ENCODE measurements at places on chromosomes 1 and 21. TPM values are rescaled to one million over a fixed set of nuclear protein-coding genes. Genes with fewer than 3 reads are reported as not detected.

- no peaks in the 10 kb centered on the region for H3K27me3 ChIP-seq
- H3K4me3 ChIP-seq, result no peak overlapping the region
- no peaks in the 10 kb centered on the region for H3K4me1 ChIP-seq
- H3K27ac ChIP-seq, result no peak overlapping the region
- H3K36me3 ChIP-seq, result no peaks in the 10 kb centered on the region
Observed at GRCh38 chr21:41663805-41664788, 102.8 kb downstream of the RIPK4 start.

- H3K27me3 ChIP-seq, result no peaks in the 10 kb centered on the region
- no peaks in the 10 kb centered on the region for H3K4me1 ChIP-seq
- no peak for DNase-seq
- H3K27ac ChIP-seq, result no peak overlapping the region
Observed at GRCh38 chr1:160975026-160975425, 20.4 kb upstream of the ITLN2 start.

- DNase-seq, result no peak
- H3K4me3 ChIP-seq, result no peak overlapping the region
- no peaks in the 10 kb centered on the region for H3K4me1 ChIP-seq
- no peaks in the 10 kb centered on the region for H3K36me3 ChIP-seq
- H3K27me3 ChIP-seq, result no peaks in the 10 kb centered on the region
- H3K27ac ChIP-seq, result no peak overlapping the region
Observed at GRCh38 chr1:85847356-85847755, 139.1 kb upstream of the ZNHIT6 start.

DNA sequence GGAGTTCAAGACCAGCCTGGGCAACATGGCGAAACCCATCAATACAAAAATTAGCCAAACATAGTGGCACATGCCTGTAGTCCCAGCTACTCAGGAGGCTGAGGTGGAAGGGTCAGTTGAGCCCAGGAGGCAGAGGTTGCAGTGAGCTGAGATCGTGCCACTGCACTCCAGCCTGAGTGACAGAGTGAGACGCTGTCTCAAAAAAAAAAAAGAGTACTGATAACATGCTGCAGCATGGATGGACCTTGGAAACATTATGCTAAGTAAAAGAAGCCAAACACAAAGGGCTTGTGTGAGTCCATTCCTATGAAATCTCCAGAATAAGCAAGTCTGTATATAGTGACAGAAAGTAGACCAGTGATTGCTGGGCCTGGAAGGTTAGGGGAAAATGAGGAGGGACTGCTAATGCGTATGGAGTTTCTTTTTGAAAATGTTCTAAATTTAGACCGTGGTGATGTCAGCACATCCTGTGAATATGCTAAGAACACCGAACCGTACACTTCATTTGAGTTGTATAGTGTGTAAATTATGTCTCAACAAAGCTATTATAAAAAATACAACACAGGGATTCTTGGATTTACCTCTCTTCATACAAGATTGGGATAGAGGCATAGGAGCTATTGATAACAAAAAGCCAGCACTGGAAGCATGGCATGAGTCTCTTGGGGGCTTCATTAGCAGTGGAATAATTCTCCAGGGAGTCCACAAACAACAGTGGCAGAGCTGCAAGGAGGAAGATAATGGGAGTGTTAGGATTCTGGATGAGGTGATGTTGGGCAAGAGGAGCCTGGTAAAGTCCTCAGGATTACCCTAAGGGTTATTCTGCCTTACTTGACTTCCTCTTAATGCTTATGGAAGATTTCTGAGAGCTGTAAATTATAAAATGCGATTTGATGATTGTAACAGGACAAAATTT lies 73.5 kb downstream of the TTC3 start:
- H3K36me3 ChIP-seq, result peaks cover 30% of the 10 kb centered on the region
- no peak for DNase-seq
- no peaks in the 10 kb centered on the region for H3K27me3 ChIP-seq
- no peak overlapping the region for H3K27ac ChIP-seq

- H3K27me3 ChIP-seq, result no peaks in the 10 kb centered on the region
- H3K27ac ChIP-seq, result no peak overlapping the region
- no peak overlapping the region for H3K4me3 ChIP-seq
- no peaks in the 10 kb centered on the region for H3K4me1 ChIP-seq
Observed at GRCh38 chr1:183898001-183898396, 93.1 kb downstream of the RGL1 start.

DNA sequence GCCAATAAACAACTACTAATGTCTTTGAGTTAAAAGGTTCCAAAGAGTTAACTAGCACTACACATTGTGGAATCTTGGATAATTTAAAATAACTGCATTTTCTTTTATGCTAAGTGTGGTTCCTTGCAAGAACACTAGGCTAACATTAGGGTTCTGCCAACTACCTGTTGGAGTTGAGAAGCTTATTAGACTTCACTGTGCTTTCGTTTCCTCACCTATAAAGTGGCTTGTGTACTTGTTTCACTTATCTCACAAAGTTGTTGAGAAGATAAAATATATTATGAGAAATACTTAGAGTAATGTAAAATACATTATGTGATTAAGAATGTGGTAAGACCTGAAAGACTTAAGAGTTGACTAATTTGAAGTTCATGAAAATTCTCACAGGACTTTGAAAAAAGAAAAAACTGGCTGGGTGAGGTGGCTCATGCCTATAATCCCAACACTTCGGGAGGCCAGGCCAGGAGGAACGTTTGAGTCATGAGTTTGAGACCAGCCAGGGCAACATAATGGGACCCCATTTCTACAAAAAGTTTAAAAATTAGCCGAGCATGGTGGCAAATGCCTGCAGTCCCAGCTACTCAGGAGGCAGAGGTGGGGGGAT lies 5.6 kb upstream of the RRAGC start:
- no peaks in the 10 kb centered on the region for H3K27me3 ChIP-seq
- no peak overlapping the region for H3K27ac ChIP-seq
- DNase-seq, result no peak
- H3K4me1 ChIP-seq, result peaks cover 7% of the 10 kb centered on the region

Gene FMOD
- 1.2 TPM for total RNA-seq

GRCh38 chr1:7094509-7094908 lies 309.3 kb downstream of the CAMTA1 start:
- H3K27me3 ChIP-seq, result no peaks in the 10 kb centered on the region
- no peak for DNase-seq
- H3K4me1 ChIP-seq, result no peaks in the 10 kb centered on the region
- H3K4me3 ChIP-seq, result no peak overlapping the region

DNA sequence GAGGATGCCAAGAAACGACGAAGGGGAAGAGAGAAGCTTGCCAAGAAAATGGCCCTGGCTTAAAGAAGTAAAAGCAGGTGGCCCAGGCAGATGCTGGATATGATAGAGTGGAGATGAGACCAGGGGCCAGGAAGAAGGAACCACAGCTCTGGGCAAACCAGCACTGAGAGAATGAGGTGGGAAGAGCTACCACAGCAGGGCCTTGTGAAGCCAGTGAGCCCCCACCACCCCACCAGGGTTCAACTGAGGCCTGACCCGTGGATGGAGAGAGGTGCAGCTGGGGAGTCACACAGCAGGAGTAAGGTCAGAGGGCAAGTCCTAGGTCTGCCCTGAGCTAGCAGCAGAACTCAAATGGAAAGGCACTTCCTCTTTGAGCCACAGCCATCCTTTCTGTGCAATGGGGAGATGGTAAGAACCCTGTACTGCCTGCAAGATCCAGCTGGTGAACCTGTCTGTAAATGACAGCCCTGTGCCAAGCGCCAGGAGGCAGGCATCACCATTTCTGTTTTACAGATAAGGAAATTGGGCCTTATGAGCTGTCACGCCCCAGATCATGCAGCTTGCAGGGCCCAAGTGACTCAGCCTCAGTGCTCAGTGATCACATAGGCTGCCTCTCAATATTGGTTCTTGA lies 8.5 kb downstream of the SH3BGRL3 start:
- H3K27ac ChIP-seq, result peak overlapping the region; percentile 60
- peaks cover 95% of the 10 kb centered on the region for H3K4me1 ChIP-seq
- DNase-seq, result no peak
- peak overlapping the region; percentile 23 for H3K4me3 ChIP-seq
- no peaks in the 10 kb centered on the region for H3K36me3 ChIP-seq

DNA sequence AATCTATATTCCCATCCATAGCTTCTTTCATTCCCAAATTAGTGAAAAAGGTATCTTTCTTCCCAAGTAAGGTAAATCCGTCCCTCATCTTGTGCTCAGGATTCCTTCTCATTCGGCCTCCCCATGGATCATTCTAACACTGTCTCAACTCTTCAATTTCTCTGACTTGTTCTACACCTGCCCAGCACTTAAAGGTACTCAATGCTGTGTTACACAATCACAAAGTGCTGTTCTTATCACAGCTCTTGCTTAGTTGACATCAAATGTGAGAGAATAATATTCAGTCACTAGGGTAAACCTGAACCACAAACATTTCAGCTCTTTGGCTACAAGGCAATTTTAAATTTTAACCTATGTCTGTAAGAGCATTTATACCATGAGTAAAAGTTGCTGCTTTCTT lies 94.8 kb downstream of the DIRAS3 start:
- H3K4me3 ChIP-seq, result no peak overlapping the region
- H3K4me1 ChIP-seq, result no peaks in the 10 kb centered on the region
- H3K36me3 ChIP-seq, result no peaks in the 10 kb centered on the region
- no peak for DNase-seq
- no peaks in the 10 kb centered on the region for H3K27me3 ChIP-seq

Gene KRTAP12-2
- not detected for total RNA-seq

DNA sequence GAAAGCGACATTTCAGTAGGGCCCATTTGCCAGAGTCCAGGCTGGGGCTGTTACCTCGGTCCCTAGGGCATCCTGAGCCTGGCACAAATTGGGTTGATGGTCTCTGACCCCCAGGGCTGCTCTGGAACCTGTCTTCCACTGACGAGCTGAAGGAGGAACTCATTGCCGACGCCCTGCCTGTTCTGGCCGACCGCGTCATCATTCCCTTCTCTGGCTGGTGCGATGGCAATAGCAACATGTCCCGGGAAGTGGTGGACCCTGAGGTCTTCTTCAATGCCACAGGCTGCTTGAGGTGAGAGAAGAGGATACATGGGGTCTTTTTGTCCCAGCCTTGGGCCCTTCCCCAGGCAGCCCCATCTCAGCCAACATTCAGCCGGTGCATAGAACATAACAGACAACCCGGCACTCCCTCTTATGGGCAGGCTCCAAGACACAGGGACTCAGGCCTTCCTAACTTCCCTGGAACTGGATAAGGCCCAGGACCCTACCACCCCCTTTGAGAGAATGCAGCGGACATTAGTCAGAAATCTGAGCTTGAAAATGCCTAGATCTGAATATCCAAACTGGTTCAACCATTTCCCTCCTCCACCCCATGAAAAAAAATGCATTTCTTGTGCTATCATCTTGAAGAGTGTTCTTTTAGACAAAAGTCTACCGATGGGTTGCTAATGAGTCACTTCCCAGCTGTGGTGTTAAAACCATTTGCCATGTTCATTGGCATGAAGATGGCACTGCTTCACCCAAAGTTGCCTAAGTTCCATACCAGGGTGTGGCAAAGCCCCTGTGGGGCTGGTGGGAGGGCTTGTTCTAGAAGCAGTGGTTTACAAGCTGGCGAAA lies 35.4 kb downstream of the PKP1 start:
- no peak overlapping the region for H3K27ac ChIP-seq
- H3K36me3 ChIP-seq, result no peaks in the 10 kb centered on the region
- no peak for DNase-seq
- H3K27me3 ChIP-seq, result no peaks in the 10 kb centered on the region

Gene ZC3H12A
- 32.7 TPM for total RNA-seq

DNA sequence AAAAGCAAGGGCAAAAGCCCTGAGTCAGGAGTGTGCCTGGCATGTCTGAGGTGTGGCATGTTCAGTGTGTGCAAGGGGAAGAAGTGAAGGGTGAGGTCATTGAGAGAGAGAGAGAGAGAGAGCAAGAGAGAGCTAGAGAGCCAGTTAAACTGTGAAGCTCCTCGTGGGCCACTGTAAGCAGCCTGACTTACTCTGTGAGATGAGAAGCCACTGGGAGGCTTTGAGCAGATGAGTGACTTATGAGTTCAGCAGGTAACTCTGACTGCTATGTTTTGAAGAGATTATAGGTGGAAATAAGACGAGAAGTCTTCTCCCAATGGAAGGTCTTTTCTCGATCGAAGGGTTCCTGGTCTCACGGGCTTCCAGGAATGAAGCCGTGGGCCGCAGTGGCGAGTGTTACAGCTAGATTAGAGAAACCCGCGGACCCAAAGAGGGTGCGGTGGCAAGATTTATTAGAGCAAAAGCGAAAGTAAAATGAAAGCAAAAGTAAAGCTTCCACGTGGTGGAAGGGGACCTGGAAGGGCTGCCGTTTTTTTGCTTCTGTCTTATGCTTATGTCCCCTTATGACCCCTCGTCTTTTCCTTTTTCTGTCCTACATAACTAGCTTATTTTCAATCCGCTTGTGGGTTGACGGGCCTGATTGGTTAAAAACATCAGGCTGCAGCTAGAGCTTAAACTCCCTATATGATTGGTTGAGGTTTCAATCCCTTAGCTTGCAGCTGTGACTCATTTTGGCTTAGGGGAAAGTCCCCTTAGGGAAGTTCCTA lies 323.1 kb upstream of the FAM78B start:
- peak overlapping the region; percentile 90 for H3K27ac ChIP-seq
- peak overlapping the region; percentile 89 for H3K4me3 ChIP-seq
- no peaks in the 10 kb centered on the region for H3K36me3 ChIP-seq
- peaks cover 25% of the 10 kb centered on the region for H3K4me1 ChIP-seq
- DNase-seq, result peak; percentile 60
- H3K27me3 ChIP-seq, result no peaks in the 10 kb centered on the region

Gene AQP10
- total RNA-seq, result not detected

DNA sequence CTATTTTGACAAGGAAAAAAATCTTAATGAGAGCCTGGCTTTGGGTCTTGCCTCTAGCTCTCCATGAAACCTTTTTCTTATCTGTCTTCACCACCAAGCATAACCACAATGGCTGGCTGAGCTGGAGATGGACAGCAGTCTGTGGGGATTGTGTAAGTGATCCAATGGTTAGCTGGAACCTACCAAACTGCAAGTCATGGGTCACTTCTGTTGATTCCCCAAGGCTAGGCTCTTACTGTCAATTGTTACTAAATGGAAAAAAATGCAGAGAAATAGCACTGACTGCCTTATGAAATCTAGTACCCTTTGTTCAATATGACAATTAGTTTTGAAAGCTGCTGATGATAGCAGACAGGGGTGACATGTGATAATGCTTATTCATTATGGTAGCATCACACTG lies 359.0 kb downstream of the ST6GALNAC3 start:
- H3K36me3 ChIP-seq, result no peaks in the 10 kb centered on the region
- H3K27ac ChIP-seq, result no peak overlapping the region
- H3K4me3 ChIP-seq, result no peak overlapping the region
- no peaks in the 10 kb centered on the region for H3K27me3 ChIP-seq
- no peaks in the 10 kb centered on the region for H3K4me1 ChIP-seq
- no peak for DNase-seq

DNA sequence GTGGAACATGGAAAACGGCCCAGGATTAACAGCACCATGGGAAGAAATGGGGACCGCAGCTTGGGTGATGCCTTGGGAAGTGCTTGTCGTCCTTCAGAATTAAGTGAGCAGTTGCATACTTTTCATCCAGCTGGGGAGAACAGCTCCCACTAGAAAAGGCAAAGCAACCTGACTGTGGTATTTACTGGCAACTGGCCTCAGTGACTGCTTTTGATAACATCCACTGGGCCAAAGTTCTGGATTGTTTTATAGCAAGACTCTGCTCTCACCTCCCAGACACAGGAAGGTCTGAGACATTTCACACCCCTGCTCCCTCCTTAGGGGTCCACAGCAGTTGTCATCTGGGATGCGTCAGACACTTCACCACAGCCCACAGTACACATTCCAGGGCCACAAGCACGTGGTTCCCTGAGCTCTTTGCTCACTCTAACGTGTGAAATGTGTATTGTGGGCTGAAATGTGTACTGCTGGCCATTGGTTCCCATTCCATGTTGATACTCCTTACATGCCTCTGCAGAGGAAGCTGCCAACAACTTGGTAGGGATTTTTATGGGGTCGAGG lies 6.6 kb downstream of the PAPPA2 start:
- no peak overlapping the region for H3K27ac ChIP-seq
- H3K4me3 ChIP-seq, result no peak overlapping the region
- H3K4me1 ChIP-seq, result no peaks in the 10 kb centered on the region
- H3K27me3 ChIP-seq, result no peaks in the 10 kb centered on the region

Gene PDXK
- 96.7 TPM for total RNA-seq

Gene MROH9
- not detected for total RNA-seq
